Stimulated activated CD8-positive, alpha-beta memory T cell treated with anti-CD3 and anti-CD28 coated beads, Interleukin-2, amount 100 ng/mL, for 48 hours (primary cell): ENCODE measurements at places on chromosomes 1 and 21.

GRCh38 chr1:109786112-109786480 is 22.4 kb upstream of the EPS8L3 start:
- DNase-seq = no peak

- DNase-seq = no peak
Observed at GRCh38 chr1:204191456-204191855, 4.8 kb downstream of the KISS1 start.

GRCh38 chr1:6954591-6954990 is 169.3 kb downstream of the CAMTA1 start:
- no peak for DNase-seq

DNA sequence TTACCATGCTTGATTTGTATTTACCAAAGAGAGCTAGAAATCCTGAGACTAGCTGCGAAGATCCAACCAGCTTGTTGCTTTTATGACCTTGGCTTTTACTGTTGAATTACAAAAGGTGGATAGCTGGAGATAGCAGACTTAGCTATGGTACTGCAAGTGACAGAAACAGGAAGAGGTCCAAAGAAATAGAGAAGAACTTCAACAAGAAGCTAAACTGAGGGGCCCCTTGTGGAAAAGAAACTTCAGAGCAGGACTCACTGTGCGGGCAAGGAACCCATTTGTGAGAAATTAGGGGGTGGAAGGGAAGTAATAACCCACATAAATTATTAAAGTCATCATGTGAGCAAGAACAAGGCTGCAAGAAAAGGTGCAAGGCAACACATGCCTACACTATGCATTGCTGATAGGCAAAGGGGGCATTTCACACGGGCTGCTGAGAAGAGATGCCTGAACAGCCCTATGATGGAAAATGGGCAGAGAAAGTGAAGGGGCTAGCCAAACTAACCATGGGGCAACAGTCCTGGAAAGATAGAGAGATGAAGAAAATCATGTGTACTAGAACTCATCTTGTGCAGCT is 116.6 kb upstream of the PRDX6 start:
- DNase-seq = no peak
